Neural crest cell (in vitro differentiated cells): ENCODE measurements at places on chromosomes 5 and 9.

DNA sequence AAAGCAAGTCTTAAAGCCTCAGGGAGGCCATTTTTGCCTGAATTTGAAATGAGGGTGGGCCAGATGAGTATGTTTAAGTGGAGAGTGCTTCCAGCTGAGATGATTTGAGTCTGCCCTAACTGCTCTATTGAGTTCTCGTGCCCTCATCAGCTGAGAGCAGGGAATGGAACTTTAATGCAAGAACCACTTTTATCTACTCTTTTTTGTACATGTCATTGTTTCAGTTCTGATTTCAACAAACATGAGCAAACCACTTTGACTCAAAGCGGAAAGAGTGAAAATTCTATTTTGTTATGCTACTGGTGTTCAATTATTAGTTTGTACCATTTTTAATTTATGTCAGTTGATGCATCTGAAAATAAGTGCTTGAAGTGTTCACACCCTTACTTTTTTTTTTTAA is 35.8 kb downstream of the DCAF10 start:
- no peak for DNase-seq

- DNase-seq = no peak
These were observed 89.7 kb downstream of the ELAVL2 start for GRCh38 chr9:23736293-23736692.

GRCh38 chr9:126880947-126881332 is 20.5 kb downstream of the ZBTB34 start:
- DNase-seq = no peak

GRCh38 chr9:137739371-137740309 is 120.8 kb downstream of the EHMT1 start:
- DNase-seq = no peak

- DNase-seq = no peak
These were observed 20.0 kb upstream of the ZCCHC7 start for GRCh38 chr9:37100327-37100726.
